Stimulated activated naive CD8-positive, alpha-beta T cell treated with anti-CD3 and anti-CD28 coated beads, Interleukin-15, Interleukin-2, amounts not matched to agents 100 U/mL and 50 U/mL, for 24 hours (primary cell): ENCODE measurements at places on chromosomes 16 and 17.

DNA sequence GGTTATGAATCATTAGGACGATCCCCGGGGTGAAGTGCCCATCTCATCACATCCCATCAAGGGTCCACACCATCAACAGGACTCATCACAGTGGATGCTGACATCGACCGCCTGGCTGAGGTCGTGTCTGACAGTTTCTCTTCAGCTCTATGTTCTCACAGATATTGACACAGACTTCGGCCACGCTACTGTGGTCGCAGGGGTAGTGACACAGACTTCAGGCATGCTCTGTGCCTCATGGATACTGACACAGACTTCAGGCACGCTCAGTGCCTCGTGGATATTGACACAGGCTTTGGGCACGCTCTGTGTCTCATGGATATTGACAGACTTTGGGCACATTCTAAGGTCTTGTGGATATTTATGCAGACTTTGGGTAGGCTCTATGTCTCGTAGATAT lies 50.1 kb downstream of the KLHDC4 start:
- DNase-seq: no peak

- DNase-seq: no peak
Measured at GRCh38 chr17:4720787-4721186, 10.4 kb downstream of the ARRB2 start.

GRCh38 chr16:68264128-68265077 lies at the start of gene SLC7A6:
Gene SLC7A6, plus strand, starts transcription at chr16:68264526. Its CDS starts 10,201 bp downstream, at chr16:68274727.
- DNase-seq: peak; percentile 90

GRCh38 chr17:72407336-72407909 lies 286.6 kb downstream of the SOX9 start:
- no peak for DNase-seq

DNA sequence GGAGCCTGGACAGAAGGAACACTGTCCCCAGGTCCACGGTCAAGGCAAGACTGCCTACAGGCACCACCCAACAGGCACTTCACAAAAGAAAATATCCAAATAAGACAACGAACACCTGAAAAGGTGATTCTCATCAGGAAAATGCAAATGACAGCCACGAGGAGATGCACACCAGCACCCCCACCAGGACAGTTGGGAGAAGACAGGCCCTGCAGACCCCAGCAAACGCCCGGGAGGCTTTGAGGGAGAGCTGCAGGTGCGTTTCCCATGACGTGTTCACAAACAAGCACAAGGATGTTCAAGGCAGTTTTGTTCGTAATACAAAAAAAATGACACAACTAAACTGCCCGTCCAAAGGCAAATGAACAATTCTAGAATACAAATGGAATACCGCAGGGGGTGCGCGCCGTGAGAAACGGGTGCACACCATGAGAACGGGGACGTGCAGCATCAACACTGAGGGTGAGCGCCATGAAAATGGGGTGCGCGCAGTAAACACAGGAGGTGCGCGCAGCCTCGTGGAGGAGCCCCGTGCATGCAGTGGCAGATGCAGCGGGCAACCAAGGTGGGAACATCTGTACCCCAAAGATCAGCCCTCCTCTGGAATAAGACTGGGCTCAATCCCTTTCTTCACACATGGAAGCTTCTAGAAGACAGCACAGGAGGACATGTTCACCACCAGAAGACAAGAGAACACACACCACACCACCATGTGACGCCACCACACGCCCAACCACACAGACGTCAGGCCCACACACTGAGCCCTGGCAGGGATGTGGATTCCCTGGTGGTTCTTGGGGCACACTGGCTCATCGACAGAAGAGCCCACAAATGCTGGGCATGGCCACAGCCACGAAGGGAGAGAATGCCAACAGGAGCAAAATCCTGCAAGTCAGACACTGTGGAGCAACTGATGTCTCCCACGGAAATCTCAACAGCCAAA lies 91.2 kb downstream of the ZNF778 start:
- peak; percentile 46 for DNase-seq

- peak; percentile 46 for DNase-seq
Measured at GRCh38 chr17:46154151-46154816, 38.9 kb downstream of the KANSL1 start.

- DNase-seq: no peak
Measured at GRCh38 chr16:4593086-4593485, 21.6 kb downstream of the UBALD1 start.

DNA sequence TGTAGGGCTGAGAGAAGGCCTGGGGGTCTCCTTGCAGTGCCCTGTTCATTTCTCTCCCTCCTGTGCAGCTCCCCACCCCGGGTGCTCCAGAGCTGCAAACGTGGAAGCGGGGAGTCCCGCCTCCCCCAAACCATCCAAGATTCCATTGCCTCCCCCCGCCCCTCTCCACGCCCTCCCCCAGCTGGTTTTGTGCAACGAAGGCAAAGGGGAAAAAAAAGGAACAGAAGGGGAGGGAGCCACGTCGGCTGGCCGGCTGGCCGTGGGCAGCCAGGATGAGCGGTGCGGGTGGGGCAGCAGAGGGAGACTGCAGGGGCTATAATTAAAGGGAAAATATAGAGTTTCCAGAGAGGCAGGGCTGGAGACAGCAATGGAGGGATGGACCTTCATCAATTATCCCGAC lies 1.7 kb upstream of the COL1A1 start:
- no peak for DNase-seq

- DNase-seq: no peak
Measured at GRCh38 chr17:7476951-7477350, 2.5 kb downstream of the ZBTB4 start.

DNA sequence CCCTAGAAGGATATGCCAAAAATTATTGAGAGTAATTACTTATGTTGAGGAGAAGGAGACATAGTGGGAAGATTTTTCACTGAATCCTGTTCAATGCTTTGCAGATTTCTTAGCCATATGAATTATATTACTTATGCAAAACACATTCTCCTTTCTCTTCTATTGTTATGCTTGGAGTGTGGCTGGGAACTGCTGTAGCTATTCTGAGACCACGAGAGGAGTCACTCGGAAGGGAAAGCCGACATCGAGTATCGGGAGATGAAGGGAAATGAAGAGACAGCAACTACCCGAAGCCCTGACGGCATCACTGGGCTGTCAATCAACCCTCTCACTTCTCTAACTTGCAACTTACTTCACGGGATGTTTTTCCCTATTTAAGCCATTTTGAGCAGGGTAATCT lies 39.6 kb downstream of the STX8 start:
- no peak for DNase-seq

- no peak for DNase-seq
Measured at GRCh38 chr17:70037498-70037897, 37.5 kb upstream of the KCNJ16 start.

GRCh38 chr17:56994009-56994792 lies 16.3 kb downstream of the SCPEP1 start:
- no peak for DNase-seq

DNA sequence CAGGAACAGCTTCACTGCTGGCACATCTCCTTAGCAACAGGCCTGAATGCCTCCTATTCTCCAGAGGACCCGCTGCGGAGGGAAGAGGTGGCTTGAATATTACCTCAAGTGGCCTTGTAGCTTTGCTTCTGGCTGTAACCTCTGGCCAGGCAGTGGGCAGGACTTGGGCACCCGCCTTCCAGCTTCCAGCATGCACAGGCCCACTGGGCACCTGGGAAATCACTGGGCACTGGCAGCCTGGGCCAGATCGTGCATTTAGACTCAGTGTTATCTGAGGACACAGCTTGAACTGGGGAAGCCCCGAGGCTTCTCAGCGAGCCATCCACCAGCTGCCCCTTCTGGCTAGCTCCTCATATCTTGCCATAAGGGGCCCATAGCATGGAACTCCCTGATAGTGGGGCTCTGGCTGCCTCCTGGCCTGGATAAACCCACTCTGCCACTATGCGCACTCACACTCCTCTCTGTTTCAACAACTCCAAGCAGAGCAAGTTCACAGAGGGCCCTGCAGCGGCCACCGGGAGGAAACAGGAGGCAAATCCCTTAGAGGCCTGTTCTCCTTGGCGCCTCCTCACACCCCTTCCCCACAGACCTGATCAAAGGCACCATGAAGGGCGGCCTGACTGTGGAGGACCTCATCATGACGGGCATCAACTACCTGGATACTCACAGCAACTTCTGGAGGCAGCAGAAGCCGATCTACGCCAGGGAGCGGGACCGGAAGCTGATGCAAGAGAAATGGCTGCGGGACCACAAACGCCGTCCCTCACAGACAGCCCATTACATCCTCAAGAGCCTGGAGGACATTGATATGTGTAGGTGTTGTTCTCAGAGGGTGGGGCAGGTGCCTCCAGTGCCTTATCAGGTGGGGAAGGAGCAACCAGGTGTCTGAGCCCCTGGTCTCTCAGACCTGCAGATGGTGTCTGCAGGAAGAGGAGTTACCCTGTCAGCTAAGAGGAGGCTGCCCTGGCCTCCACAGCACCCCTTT lies 7.8 kb downstream of the ODAD4 start:
- no peak for DNase-seq

- no peak for DNase-seq
Measured at GRCh38 chr16:76777721-76778465, 413.1 kb upstream of the MON1B start.

GRCh38 chr17:288802-289356 lies 63.7 kb downstream of the RPH3AL start:
- DNase-seq: no peak

GRCh38 chr16:380762-381011 lies 1.1 kb downstream of the PGAP6 start:
- no peak for DNase-seq

DNA sequence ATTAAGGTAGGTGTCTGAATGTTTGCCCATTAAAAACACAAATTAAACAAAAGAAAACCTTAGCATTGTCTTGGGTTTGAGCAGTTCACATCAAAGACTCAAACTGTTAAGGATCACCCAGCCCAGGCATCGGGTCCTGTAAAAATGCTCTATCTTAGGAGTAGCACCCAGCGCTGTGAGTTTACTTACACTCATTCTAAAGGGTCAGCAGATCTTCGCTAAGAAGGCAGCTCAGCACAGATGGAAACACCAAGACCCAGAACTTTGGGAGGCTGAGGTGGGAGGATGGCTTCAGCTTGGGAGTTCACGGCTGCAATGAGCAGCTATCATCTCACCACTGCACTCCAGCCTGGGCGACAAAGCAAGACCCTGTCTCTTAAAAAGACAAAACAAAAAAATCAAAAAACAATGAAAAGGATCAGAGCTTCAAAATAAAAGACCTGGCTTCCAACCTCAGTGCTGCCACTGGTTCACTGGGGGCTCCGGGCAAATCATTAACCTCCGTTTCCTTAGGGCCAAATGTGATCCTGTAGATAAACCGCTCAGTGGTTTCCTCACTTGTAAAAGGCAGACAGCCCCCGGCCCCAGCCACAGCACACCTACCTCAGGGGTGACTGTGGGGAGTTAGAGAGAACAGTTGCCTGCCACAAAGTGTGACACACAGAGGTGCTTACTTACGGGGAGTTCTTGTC lies 11.1 kb downstream of the COG1 start:
- peak; percentile 46 for DNase-seq

- DNase-seq: no peak
Measured at GRCh38 chr16:57627184-57627871, 1.1 kb upstream of the ADGRG1 start.

DNA sequence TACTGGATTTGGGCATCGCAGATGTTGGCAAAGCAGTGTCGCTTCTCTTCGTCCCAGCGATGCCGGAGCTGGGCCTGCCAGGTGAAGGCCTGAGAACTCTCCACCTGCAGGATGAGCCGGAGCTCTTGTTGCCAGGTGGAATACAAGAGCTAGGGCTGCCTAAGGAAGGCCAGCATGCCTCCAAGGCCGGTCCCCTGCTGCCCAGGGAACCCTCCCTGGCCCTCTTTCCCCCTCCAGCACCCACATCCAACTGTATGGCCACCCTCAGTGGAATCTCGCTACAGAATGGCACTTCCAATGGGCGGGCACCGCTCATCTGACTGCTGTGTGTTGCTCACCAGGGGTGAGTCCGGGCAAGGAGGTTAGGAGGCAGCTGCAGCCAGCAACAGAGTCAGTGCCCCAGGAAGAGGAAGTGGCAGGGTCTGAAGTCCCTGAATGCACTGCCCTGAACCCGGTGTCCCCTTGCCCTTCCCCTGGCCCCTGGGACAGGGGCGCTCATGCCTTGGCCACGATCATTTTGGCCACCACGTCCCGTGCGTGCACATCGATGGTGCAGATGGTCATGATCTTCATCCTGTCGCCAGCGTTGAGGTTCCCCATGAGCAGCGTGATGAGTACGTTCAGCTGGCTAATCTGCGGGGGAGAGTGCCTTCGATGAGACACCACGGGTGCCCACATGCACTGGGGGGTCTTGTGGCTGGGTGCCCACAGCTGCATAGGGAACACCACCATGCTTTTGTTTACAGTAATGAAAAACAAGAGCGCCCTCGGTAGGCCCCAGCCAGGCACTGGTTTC lies 75.8 kb downstream of the DNAH17 start:
- no peak for DNase-seq

GRCh38 chr16:69725480-69726312 lies 664 bp downstream of the NQO1 start:
- DNase-seq: no peak

GRCh38 chr16:19745286-19746010 lies 27.4 kb downstream of the IQCK start:
- no peak for DNase-seq

- peak; percentile 87 for DNase-seq
Measured at GRCh38 chr16:85416228-85417109, 196.7 kb upstream of the GSE1 start.

- DNase-seq: no peak
Measured at GRCh38 chr16:14566599-14566998, 63.5 kb downstream of the PARN start.

DNA sequence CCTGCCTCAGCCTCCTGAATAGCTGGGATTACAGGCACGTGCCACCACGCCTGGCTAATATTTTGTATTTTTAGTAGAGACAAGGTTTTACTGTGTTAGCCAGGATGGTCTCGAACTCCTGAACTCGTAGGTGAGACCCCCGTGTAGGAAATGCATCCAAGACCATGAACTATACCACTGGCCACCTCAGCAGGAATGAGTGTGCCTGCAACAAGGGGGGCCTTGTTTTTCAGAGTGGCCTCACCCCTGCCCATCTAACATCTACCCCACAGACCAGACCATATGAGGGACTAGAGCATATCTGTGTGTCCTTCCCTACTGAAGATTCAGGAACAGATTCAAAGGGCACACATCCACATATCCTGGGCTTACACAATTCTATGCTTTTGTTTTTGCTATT lies 44.9 kb downstream of the SHISA6 start:
- no peak for DNase-seq

GRCh38 chr17:2028234-2028614 lies 1.7 kb upstream of the DPH1 start:
- no peak for DNase-seq

DNA sequence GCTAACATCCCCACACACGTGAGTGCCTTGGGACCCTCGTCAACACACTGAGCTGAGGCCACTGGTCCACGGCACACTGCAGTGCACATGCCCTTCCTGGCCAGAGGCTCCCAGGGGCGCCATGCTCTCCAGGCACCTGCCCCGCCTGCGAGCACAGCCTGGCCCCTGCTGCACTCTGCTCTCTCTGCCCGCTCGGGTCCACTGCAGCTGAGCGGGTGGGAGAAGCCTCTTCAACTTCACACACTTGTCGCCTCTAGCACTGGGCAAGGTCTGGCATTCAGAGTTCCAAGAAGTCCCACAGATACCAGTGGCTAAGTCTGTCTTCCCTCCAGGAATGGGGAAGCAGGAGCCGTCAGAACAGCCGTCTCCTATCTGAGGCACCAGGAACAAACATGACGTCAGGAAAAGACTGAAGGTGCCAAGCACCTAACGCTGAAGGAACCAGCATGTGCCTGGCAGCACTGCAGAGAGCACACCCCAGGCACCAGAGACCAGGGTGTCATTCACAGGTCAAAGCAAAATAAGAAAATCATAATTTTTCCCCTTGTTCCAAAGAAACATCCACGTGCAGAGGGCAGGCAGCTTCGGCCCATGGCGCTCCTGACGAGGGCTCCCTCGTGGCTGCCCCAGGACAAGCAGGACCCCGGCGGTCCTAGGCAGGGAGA lies 82.9 kb downstream of the ZNF778 start:
- no peak for DNase-seq

GRCh38 chr17:59464246-59464645 lies 101.2 kb upstream of the DHX40 start:
- DNase-seq: no peak
